CD4-positive, alpha-beta T cell treated with Interleukin-17A for 4 hours (primary cell): ENCODE measurements at places on chromosomes 4 and X.

GRCh38 chr4:40621592-40622512 is 7.8 kb downstream of the RBM47 start:
- DNase-seq: peak; percentile 9

GRCh38 chrX:47390780-47391179 is 20.4 kb downstream of the ZNF157 start:
- no peak for DNase-seq

DNA sequence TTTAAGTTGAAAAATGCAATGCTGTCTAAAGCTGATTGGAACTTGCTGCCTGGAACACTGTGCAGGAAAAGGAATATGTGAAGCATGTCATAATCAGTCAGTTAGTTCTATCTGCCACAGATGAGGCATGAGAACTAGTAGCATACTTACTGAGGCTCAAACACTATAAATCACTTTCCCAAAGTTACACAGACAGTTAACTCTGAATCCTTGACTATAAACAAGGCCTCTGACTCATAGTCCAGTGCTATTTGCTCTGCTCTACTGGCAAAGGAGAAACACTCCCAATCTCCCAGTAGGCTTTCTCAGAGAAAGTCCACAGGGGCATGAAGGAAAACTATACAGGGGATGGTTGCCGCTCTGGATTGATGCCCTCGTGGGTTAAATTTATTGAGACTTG is 2078.4 kb upstream of the TENM3 start:
- no peak for DNase-seq

DNA sequence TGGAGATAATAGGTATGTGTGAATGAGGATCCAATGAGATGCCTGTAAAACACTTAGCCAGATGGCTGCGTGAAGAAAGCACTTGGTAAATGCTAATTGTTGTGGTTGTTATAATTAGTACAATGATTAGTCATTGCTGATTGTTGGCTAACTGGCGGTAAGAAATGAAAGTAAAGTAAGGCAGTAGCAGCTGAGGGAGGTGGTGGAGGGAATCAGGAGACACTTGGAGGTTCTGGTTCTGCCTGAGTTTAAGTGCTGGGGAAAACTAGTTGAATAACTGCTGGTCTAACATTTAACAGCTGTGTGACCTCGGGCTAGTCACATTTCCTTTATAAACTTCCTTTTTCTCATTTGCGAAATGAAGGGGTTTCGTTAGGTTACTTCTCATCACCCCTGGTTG is 30.9 kb downstream of the CD38 start:
- DNase-seq: no peak

- no peak for DNase-seq
These were observed 74.0 kb upstream of the INTU start for GRCh38 chr4:127558489-127559407.
